GM13976 (cell line): ENCODE measurements at places on chromosomes 1 and 21.

DNA sequence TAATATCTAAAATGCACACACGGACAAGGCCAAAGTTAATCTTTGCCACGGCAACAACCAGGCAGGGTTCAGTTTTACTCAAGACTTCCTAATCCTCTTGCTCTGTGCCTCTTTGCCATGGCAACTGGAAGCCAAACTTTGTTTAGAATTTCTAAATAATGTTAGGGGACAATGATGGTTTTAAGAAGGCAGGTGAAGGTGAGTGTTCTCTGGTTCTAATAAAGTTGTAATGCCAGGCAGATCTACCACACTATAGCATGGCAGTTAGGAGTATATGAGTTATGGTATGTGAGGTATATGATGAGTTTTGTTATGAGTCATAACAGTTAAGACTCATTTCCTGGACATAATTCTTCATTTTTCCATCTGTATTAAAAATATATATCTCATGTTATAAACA is 2.7 kb downstream of the PTPRC start:
- DNase-seq, result no peak

- DNase-seq, result no peak
These were observed 747 bp downstream of the ADAMTS1 start for GRCh38 chr21:26844258-26845065.

DNA sequence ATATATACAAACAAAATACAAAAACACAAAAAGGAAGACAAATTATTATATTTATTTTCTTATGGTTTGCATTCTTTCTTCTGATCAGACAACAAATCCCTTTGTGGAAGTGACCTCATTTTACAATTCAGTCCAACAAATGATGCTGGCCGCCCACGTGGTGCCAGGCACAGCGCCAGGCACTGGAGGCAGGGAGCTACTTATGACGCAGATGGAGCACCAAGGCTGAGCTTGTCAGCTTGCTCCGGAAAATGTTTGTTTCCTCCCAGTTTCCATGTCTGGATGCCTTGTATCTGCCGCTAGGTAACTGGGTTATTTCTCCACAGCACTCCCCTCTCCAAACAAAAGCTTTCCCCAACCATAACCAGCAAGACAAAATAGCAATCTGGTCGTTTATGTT is 30.7 kb upstream of the CD34 start:
- DNase-seq, result no peak

- no peak for DNase-seq
These were observed 144.6 kb downstream of the SLC30A10 start for GRCh38 chr1:219783605-219784235.
